ENCODE measurements at places on chromosomes 12 and 14.

DNA sequence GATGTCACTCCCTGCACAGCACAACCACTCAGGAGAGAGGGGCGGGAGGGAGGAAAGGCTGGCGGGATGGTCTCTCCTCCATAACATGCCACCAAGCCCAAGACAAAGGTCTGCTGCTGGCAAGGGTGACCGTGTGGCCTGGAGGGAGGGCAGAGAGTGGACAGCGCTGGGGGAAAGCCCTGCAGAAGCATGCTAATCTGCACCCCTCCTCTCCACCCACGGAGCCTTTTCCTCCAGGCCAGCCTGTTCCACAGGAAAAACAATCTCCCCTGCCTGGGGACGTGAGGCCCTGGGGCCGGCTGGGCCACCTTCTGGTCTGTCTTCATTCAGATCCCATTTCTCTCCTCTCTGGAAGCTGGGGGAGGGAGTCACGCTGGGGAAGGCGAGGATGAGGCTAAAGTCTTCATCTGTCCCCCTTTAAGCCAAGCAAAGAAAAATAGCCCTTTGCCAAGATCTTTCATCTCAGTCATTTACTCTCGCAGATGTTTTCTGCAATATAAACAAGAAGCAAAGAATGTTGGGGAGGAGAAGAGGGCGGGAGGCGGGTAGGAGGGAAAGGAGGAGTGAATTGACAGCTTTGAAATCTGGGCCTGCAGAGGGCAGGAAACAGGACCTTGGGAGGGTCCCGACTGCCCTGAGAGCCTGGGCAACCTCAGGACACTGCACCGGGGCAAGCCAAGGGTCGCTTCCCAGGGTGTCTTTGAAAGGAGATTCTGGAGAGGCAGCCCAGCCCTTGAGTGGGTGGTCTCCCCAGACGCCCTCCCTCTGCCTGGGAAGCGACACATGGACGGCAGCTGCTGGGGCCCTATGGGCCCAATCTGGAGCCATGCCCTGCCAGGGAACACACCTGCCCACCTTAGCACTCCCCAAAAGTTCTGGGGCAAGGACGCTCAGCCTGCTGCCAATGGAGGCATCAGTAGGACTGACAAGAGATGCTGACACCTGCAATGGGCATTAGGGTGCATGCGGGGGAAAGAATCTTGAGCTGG lies 133.6 kb downstream of the ZFP36L1 start:
- no peak for DNase-seq

DNA sequence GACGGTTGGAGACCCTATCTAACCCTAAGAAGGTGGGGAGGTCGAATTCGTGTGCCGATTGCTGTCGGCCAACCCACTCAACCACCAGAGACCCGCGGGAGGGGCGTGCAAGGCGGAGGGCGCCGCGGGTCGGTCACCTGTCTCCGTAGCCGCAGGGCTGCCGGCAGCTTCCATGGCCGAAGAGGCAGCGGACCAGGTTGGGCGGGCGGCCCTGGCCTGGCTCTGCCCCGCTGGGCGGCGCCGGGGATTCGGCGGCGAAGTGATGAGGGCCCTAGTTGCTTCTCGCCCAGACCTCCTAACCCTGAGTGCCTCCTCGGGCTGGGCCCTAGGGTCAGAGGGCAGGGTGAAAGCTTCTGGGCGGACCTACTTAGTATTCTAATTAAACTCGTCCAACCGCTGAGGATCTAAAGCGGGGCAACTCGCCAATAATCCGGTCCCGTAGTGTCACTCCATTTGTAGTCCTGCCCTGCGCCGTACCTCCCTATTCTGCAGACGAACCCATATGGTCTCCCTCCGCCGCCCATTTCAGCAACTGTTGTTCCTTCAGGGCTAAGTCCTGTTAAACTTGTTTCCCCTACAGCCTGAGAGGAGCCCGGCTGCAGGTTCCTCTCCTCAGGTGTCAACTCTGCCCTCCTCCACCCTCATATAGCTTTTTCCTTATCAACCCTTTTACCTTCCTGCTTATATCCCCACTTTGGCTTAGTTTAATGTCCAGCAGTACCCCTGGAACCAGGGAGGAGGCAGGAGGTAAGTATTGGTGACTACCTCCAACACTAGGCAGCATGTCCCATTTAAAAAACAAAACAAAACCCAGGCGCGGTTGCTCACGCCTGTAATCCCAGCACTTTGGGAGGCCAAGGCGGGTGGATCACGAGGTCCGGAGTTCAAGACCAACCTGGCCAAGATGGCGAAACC lies at the start of gene PYM1:
Gene PYM1 (minus strand): TSS at position 307 of the 915 bp plus-strand sequence. CDS start 133 bp downstream, at position 174.
- DNase-seq: no peak

DNA sequence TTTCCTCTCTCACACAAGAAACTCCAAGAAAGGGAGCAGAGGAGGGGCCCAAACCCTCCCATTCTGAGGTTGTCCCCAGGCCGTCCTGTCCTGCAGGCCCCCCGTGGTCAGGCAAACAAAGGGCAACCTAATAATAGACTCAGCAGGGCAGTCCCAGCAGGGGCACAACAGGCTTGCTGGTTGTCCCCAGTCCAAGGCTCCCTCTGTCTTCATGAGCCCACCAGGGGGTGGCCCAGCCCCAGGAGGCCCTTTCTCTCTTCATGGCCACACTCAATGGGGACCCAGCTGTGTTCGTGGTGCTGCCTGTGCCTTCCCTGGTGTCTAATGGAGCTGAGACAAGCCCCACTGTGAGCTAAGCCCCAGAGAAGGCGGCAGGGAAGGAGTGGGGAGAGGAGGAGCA lies 359.9 kb downstream of the ADGRD1 start:
- DNase-seq: no peak

DNA sequence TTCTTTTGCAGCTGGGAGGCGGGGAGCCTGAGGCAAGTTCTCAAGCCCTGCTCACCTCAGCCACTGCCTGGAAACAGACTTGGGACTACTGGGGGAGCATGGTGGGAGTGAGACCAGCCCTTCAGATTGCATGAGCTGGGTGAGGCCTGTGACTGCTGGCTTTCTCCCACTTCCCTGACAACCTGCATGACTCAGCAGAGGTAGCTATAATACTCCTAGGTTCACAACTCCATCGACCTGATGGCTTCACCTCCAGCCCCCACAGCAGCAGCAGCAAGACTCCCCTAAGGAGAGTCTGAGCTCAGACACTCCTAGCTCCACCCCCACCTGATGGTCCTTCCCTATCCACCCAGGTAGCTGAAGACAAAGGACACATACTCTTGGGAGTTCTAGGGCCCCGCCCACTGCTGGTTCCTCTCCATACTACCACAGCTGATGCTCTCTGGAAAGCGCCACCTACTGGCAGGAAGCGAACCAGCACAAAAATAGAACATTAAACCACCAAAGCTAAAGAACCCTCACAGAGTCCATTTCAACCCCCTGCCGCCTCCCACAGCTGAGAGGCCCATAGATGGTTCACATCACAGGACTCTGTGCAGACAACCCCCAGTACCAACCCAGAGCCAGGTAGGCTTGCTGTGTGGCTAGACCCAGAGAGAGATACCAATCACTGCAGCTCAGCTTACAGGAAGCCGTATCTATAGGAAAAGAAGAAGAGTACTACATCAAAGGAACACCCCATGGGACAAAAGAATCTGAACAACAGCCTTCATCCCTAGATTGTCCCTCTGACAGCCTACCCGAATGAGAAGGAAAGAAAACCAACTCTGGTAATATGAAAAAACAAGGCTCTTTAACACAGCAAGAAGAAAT lies 68.7 kb downstream of the RPAP3 start:
- peak; percentile 13 for DNase-seq

- peak; percentile 70 for DNase-seq
Observed at GRCh38 chr12:48977290-48978281, 536 bp upstream of the WNT1 start.

GRCh38 chr14:46087604-46088003 lies 564.0 kb downstream of the RPL10L start:
- no peak for DNase-seq

- no peak for DNase-seq
Observed at GRCh38 chr14:32706721-32707519, 231.8 kb upstream of the NPAS3 start.

DNA sequence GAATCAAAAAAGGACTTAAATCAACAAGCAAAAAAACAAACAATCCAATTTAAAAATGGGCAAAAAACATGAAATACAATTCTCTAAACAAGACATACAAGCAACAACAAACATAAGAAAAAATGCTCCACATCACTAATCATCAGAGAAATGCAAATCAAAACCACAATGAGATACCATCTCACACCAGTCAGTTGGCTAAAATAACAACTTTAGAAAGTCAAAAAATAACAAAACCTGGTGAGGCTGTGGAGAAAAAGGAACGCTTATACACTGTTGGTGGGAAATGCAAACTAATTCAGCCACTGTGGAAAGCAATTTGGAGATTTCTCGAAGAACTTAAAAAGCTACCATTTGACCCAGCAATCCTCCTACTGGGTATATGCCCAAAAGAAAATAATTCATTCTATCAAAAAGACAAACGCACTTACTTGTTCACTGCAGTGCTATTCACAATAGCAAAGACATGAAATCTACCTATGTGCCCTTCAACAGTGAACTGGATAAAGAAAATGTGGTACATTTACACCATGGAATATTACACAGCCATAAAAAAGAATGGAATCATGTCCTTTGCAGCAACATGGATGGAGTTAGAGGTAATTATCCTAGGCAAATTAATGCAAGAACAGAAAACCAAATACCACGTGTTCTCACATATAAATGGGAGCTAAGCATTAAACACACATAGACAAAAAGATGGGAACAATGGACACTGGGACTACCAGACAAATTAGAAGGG lies 26.9 kb downstream of the PRKD1 start:
- DNase-seq: no peak

- DNase-seq: no peak
Observed at GRCh38 chr12:82942991-82943401, 256.3 kb downstream of the TMTC2 start.

- DNase-seq: peak; percentile 43
Observed at GRCh38 chr14:98931911-98932310, 340.1 kb downstream of the BCL11B start.

- no peak for DNase-seq
Observed at GRCh38 chr12:25146686-25147085, 48.3 kb downstream of the DNAI7 start.

DNA sequence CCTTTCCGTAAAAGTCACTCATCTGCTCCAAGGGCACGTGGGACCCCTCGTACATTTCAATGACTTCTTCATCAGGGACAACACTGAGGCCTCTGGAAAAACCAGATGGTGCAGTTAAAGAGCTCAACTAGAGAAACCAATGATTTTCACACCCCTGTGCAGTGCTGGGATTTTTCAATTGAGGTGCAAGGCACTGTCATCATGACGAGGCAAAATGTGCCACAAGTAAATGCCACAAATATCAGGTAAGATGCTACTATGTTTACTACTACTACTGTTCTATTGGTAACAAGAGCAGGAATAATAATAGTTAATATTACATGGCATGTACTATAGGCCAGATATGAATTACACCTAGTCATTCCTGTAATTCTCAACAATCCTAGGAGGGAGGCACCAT lies 42.4 kb downstream of the NT5DC3 start:
- no peak for DNase-seq

DNA sequence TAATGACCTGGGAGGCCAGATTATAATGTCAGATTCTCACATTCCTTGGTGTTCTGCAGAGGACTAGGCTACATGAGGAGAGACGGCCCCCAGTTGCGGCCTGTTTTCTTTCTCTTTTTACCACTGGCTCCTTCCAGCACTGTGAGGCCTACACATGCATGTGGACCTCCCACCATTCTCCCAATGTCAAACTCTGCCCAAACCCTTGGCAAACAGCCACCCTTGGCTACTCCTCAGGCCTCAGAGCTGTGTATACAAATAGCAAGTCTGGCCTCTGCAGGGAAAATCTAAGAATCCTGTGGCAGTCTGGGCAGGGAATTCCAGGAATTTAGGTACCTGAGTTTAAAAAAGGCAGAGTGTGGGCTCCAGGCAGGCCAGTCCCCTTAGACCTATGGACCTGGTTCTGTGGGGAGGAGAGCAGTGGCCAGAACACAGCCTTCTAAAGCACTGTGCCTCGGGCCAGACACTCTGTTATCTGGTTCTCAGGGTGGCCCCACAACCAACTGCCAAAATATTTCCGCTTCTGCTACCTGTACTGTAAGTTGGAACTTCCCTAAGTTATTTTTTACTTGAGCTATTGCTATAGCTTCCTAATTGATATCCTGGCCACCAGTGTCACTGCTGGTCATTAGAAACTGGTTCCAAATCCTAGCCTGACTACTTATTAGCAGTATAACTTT lies 19.9 kb upstream of the NEDD1 start:
- no peak for DNase-seq

- DNase-seq: no peak
Observed at GRCh38 chr12:86275356-86275755, 19.2 kb upstream of the MGAT4C start.

- no peak for DNase-seq
Observed at GRCh38 chr14:24064091-24064795, 7.1 kb upstream of the CPNE6 start.

- DNase-seq: no peak
Observed at GRCh38 chr14:79578470-79578869, 632.8 kb downstream of the DIO2 start.

GRCh38 chr14:50666772-50667683 lies 1.1 kb downstream of the SAV1 start:
- no peak for DNase-seq

- no peak for DNase-seq
Observed at GRCh38 chr12:25755136-25755970, 202.3 kb upstream of the LMNTD1 start.

DNA sequence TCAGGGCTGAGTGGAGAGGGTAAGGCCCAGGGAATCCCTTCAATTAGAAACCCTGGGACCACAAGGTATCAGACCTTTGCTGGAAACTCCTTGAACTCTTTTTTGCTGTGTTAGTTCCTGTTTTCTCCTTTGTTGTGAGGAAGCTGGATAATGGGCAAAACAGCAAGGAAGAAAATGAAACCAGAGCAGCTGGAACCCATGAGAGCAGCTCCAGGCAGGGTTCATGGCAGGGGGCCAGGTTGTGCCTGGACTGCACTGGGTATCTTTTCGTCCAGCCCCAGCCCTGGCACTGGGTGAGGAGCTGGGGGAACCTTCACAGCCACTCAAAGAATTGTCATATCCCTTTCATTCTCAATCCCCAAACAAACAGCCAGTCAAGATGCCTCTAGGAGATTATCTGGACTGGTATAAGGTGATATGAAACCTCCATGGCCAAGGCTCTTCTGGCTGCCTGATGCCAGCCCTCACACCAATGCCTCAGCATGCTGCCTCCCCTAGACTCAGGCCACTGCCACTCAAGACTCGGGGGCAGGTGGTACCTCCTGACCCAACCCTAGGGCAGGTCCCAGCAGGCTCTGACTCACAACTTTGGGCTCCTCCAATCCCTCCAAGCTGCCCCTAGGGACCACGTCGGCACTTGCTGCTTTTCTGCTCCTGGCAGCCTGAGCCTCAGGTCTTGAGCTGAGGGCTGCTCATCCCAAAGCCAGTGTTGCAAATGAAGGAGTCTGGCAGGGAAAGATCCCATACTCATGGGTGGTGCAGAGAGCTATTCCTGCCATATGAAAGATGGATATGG lies 16.5 kb downstream of the FAM186B start:
- no peak for DNase-seq

DNA sequence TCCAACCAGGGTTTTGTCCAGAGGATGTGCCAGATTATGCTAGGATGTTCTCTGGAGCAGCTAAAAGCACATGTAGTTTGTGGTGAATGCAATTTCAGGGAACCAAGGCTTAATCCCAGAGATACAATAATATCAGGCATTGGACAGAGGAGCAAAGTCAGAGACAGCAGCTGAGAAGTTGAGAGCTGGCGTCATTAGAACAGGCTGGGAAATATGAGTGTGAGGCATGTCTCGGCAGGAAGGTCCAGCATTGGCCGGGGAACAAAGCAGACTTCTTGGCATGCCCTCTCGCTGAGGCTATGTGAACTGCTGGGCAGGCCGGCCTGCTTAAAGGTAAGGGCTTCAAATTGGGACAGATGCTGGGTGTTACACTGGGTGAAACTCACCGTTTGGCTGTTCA lies 125.4 kb downstream of the CAND1 start:
- DNase-seq: no peak

Measured in activated T-cell treated with anti-CD3 and anti-CD28 coated beads for 4 hours (primary cell).